ENCODE measurements at places on chromosomes 6 and 20.

- DNase-seq, result no peak
Measured at GRCh38 chr6:5034736-5035135, 30.9 kb upstream of the RPP40 start.

DNA sequence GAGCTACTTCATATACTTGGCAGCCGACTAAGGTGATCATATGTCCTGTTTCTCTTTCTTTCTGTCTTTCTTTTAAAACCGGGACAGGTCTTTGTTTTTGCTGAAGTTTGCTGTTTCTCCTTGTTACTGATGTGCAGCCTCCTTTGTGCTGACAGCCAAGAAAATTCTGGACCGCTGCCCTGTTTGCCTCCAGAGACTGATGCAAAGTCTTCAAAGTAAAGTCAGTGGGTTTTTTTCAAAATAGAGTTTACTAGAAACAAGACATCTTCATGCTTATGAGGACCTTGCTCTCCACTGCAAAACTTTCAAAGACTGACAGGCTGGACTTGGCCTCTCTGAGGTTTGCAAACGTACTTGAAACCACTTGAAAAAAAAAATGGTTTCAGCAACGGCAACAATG, 510.5 kb upstream of the MAP3K7 start:
- no peak for DNase-seq

GRCh38 chr6:140256248-140256647, 881.8 kb upstream of the CITED2 start:
- no peak for DNase-seq

DNA sequence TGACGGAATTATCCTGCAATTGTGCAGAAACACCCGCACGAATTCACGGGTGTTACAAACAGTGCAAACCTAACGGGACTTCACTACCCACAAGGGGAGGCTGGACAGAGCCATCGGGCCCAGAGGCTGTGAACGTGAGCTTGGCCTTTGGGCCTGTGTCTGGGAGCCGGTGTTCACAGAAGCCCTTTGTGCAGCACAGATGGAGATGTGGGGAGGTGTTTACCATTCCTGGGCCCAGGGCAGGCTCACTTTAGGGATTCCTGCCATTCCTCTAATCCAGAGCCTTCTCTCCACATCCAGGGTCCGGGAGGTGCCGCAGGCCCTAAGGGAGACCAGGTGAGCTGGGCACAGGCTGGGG, 15.0 kb downstream of the COL9A3 start:
- DNase-seq, result no peak

- no peak for DNase-seq
Measured at GRCh38 chr6:128964233-128964755, 81.4 kb downstream of the LAMA2 start.

DNA sequence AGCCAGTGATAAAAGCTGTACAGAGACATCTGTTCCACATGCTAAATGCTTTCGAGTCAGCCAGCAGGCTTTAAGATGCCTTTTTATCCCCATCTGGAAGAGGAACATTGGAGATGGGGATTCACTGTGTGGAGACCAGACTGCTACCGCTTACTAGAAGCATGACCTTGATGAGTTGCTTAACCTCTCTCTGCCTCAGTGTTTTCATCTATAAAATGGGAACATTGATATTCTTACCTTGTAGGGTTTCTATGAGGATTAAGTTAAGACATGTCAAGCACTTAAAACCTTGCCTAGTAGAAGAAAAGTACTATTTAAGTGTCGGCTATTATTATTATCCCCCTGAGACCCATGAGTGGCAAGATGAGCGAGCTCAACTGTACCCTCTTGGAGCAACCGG, 165.3 kb upstream of the SNX9 start:
- DNase-seq, result no peak

DNA sequence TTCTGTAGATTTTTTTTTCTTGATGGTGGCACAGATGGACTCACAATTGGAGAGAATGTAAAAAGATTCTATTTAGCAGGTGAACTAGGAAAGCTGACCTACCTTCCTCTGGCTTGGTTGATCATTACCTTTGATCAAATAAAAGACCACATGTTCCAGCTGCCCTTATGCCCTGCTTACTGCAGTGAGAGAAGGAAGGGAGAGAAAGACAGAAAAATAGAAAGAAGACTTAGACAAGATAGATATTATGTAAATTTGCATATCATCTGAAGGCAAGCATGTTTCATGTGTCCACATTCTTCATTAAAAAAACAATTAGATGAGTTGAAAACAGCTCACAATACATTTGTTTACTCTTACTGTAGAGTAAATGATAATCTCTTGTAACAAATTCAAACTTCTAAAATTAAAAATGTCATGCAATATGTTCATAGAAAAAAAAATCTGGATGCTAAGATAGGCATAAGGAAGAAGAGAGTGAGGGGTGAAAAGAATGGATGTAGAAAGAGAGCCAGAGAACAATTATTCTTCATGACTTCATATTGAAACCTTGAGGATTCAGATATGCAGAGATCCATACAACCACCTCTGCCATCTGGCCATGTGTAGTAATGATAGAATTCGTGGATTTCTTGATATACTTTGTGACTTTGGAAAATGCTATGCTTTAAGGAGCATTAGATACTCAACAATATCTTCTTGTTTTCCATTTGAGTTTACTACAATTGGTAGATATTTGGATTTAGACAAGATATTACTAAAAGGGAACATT, 71.7 kb downstream of the RFX6 start:
- DNase-seq, result no peak

- DNase-seq, result no peak
Measured at GRCh38 chr20:4297127-4297826, 281.9 kb upstream of the RNF24 start.

DNA sequence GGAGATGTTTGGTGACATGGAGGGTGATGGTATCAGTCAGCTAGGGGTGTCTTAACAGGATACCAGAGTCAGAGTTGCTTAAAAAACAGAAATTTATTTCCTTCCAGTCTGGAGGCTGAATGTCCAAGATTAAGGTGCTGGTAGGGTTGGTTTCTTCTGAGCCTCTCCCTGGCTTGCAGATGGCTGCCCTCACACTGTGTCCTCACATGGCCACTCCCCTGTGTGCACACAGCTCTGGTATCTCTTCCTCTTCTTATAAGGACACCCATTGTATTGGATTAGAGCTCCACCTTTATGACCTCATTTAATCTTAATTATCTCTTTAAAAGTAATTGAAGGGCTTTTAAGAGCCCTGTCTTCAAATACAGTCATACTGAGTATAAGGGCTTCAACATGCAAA, 431.8 kb upstream of the MMS22L start:
- no peak for DNase-seq
